Stimulated activated CD8-positive, alpha-beta memory T cell treated with anti-CD3 and anti-CD28 coated beads, Interleukin-15, amount 100 ng/mL, for 24 hours (primary cell): ENCODE measurements at places on chromosomes 2 and 18.

DNA sequence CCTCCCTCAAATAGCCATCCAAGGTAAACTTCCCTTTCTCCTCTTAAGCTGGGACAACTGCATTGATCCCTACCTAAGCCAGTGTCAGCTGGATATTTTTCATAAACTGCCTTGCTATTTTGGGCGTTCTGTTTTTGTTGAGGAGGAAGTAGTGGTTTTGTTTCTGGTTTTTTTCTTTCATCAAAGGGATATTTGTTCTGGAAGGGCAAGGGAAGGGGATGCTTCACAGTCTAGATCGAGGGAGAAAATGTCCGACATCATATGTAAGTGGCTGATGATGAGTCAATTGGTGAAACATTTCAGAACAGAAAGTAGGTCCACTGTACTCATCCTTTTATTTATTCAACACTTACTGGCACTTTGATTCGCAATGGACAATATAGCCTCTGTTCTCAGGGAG is 31.0 kb downstream of the TANC1 start:
- no peak for DNase-seq

DNA sequence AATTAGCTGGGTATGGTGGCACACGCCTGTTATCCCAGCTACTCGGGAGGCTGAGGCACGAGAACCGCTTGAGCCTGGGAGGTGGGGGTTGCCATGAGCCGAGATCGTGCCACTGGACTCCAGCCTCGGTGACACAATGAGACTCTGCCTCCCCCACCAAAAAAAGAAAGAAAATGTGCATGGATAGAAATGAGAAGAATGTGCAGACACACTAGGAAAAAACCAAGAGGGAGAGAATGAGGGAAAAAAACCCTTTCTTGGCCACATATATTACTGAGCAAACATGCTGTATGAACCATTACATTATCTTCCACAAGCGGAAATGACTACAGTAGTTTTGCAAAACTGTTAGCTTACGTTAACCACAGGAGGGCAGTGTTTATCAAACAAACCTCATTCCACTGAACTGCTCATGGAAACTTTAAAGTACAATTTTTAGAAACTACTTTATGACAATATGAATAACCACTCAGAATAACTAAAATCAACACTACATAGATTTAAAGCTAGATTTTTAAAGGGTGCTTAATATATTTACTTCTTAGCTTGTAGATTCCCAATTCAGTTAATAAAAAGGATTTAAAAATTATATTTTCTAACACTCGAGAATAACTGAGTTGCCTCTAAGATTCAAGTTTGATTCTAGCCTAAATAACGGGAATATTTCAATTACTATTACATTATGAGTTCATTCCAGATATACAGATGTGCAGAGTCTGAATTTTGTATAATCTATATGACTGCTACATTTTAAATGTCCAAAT is 26.4 kb downstream of the ASXL2 start:
- no peak for DNase-seq

GRCh38 chr2:50875561-50875960 is 156.4 kb downstream of the NRXN1 start:
- no peak for DNase-seq

GRCh38 chr18:33560686-33561370 is 17.2 kb upstream of the ASXL3 start:
- no peak for DNase-seq

GRCh38 chr2:126444512-126444911 is 211.4 kb upstream of the GYPC start:
- DNase-seq: no peak

DNA sequence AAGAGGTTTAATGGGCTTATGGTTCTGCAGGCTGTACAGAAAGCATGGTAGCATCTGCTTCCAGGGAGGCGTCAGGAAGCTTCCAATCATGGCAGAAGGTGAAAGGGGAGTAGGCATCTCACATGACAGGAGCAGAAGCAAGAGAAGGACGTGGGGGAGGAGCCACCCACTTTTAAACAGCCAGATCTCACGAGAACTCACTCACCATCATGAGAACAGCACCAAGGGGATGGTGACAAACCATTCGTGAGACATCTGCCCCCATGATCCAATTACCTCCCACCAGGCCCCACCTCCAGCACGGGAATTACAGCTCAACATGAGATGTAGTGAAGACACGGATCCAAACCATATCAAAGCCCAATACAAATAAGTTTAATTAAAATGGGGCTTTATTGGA is 113.8 kb downstream of the ATL2 start:
- no peak for DNase-seq

DNA sequence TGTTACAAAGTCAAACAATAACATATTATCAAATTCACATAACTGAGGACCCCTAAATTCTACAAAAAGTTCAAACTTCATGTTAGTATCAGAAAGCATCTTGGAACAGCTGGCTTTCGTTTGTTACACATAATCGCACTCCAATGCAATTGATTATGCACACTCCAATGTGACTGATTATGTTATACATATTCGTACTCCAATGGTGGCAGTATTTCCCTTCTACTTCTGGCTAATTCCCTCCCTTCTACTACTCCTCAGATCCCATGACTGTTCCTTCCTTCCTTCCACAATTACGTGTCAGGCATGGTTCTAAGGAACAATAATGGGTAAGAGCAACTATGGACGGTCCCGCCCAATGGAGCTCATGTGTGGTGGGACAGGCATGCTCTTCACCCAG is 137.1 kb upstream of the CCDC150 start:
- no peak for DNase-seq

- peak; percentile 39 for DNase-seq
Measured at GRCh38 chr2:197198890-197199289, 111.7 kb downstream of the ANKRD44 start.

GRCh38 chr18:66638856-66639629 is 35.2 kb upstream of the CDH19 start:
- DNase-seq: no peak

- no peak for DNase-seq
Measured at GRCh38 chr2:150567771-150568301, 80.4 kb upstream of the RND3 start.

DNA sequence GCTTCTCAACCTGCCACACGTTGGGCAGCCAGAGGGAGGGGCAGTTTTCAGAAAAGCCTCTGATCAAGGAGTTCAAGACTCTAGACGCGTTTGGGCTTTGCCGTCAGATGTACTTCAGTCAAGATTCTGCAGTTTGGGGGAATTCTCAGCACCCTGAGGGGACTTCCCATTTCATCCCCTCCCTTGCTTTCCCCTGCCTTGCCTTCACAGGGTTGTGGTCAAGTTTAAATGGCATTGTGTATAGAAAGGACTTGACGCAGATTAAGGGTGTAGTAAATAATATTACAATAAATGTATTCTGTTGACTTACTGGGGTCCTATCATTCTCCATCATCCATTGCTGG is 198.3 kb upstream of the NABP1 start:
- no peak for DNase-seq

GRCh38 chr2:237283131-237283928 is 130.6 kb downstream of the COL6A3 start:
- no peak for DNase-seq

- DNase-seq: no peak
Measured at GRCh38 chr2:86372133-86372532, 34.7 kb upstream of the REEP1 start.

GRCh38 chr18:76080430-76080829 is 414.6 kb downstream of the ZNF516 start:
- DNase-seq: no peak

DNA sequence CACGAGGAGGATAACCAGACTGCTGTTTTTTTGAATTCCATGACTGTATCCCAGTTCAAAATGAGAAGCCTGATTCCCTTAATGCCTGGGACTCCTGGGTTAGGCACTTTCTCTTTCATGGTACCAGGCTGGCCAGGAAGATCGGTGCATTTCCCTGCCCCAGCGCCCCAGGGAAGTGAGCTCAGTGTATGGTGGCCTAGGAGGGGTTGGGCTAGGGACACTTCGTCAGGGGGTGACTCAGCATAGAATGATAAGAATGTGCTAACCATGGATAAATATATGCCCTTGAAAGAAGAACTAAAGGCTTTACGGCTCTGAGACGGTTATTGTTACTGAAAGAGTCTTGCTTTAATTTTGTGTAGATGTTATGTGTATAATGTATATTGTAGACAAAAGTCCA is 27.5 kb upstream of the FAM237A start:
- no peak for DNase-seq

DNA sequence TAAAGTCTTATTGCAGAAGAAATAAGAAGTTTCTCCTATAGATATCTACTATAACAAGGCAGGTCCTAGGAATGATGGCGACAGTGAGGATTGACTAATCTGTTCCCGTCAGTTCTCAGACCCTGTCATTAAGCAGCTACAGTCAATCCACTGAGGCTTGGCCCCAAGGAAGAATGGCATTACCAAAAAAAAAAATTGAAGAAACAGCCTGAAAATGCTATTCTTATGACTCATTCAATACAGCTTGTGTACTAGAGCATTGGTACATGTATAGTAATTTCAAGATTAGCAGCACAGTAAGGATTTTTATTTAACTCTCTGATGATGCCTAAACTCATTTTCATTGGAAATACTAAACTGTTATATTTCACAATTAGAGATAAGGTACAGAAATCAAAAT is 1096.1 kb upstream of the NXPH2 start:
- no peak for DNase-seq

GRCh38 chr2:128654408-128654807 is 335.7 kb upstream of the HS6ST1 start:
- no peak for DNase-seq

GRCh38 chr2:162184359-162184758 is 32.3 kb upstream of the GCG start:
- no peak for DNase-seq

DNA sequence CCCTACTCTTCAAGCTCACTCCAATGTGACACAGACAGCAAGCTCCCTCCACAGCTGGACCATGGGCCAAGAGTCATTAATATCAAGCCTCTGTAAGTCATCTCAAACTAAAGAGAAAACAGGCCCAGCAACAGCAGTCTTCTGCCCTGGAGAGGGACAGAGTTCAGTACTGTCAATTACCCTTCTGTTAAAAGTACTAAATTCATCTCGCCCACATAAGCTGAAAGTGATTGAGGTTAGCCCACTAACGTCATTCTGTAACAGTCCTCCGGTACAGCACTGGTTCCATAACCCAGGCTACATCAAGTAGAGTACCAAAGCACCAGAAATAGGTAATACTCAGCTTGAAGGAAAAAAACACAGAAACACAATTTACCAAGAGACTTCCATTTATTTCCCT is 25.9 kb downstream of the THADA start:
- no peak for DNase-seq

DNA sequence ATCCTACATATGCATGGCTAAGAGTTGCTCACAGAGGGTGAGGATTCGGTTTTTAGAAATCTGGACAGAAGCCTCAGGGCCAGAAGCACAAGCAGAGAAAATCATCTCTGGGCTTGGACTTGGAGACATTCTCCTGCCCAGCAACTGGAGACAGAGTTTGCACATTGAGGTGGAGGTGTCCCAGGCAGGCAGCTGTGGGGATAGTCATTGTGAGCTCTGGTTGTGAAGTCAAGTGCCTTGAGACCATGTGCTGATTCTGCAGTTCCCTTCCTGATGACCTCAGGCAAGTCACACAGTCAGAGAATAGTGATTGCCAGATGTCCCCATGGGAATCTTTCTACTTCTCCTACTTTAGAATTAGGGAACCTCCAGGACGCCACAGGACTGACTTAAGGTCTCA is 108.4 kb upstream of the LDAH start:
- no peak for DNase-seq

- DNase-seq: no peak
Measured at GRCh38 chr18:59624369-59624765, 72.9 kb downstream of the CCBE1 start.

DNA sequence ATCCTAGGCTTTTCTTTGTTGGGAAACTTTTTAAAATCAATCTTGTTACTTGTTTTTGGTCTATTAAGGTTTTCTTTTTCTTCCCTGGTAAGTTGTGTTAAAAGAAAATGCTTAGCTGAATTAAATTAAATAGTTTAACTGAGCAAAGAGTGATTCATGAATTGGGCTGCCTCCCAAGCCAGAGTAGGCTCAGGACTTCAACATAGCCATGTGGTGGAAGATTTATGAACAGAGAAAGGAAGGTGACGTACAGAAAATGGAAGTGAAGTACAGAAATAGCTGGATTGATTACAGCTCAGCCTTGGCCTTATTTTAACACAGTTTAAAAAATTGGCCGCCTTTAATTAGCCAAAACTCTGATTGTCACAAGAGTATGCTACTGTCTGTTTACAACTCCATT is 27.9 kb upstream of the GALNT5 start:
- DNase-seq: no peak

DNA sequence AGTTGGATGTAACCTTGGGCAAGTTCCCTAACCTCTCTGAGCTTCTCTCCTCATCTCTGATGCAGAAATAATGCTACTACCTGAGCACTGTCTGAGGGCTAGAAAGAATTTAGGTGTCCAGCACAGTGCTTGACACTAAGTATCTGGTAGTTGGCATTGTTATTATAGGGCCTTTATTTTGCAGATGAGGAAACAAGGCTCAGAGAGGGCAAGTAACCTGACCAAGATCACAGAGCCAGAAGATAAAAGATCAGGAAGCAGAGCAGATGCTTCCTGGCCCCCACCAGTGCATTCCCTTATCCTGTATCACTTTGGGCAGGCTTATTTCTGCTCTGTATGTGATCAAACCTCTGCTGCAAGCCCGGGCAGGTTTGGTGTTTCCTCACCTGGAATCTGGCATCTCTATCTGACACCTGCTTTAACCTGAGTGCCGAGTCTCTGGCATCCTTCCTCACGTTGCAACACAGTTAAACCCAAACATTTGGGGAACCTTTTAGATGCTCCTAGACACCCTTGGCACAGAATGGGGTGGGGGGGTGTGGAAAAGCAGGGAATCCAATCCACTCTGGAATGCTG is 69.9 kb downstream of the PLB1 start:
- no peak for DNase-seq

- DNase-seq: no peak
Measured at GRCh38 chr2:31522786-31523185, 58.0 kb downstream of the SRD5A2 start.

GRCh38 chr2:19847486-19847885 is 54.3 kb downstream of the TTC32 start:
- no peak for DNase-seq

GRCh38 chr2:20057268-20057667 is 5.8 kb upstream of the LAPTM4A start:
- DNase-seq: no peak

DNA sequence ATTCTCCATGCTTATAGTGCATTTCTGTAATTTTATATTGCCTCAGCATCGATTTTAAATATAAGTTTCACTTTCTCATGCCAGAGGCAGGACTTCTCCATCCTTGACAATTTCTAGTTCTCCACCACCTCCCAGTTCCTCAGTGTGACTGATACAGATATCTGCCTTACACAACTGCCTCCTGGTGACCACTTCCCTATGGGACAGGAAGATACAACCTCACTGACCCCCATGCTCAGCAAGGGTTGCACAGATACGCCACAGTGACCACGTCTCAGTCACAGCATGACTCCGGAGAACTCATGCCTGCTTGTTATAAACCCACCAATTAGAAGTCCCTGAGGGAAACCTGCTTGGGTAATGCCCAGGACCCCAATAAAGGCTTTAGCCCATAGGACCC is 284.0 kb upstream of the MC4R start:
- DNase-seq: no peak

- no peak for DNase-seq
Measured at GRCh38 chr2:216517447-216518225, 19.0 kb downstream of the RPL37A start.
